ENCODE measurements at places on chromosomes 12 and 14.
A peak's percentile ranks its signal among the peaks of the same experiment; 100 is the strongest.

DNA sequence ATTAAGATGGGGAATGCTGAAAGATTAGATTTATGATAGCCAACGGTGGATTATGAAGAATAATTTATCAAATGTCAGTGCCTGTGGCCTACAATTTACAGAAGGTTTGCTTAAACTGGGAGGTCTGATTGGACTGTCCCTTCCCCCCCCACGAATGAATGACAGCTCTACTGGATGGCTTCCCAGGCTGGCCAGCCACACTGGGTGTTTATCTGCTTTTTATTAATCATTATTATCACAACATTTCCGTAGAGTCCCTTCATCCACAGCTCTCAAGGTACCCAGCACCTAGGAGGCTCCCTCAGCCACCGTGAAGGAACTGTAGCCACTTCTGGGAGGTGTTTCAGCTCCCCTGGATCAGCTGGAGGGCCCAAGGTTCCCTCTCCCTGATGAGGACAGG, 78.9 kb downstream of the ADCK1 start:
- no peak overlapping the region for H3K4me3 ChIP-seq
- DNase-seq = no peak
- H3K27ac ChIP-seq = no peak overlapping the region
- no peaks in the 10 kb centered on the region for H3K4me1 ChIP-seq
- H3K27me3 ChIP-seq = no peaks in the 10 kb centered on the region

GRCh38 chr12:75725521-75726111, 214.2 kb upstream of the KRR1 start:
- H3K4me3 ChIP-seq = no peak overlapping the region
- no peak overlapping the region for H3K27ac ChIP-seq
- peak; percentile 60 for DNase-seq
- no peaks in the 10 kb centered on the region for H3K27me3 ChIP-seq

DNA sequence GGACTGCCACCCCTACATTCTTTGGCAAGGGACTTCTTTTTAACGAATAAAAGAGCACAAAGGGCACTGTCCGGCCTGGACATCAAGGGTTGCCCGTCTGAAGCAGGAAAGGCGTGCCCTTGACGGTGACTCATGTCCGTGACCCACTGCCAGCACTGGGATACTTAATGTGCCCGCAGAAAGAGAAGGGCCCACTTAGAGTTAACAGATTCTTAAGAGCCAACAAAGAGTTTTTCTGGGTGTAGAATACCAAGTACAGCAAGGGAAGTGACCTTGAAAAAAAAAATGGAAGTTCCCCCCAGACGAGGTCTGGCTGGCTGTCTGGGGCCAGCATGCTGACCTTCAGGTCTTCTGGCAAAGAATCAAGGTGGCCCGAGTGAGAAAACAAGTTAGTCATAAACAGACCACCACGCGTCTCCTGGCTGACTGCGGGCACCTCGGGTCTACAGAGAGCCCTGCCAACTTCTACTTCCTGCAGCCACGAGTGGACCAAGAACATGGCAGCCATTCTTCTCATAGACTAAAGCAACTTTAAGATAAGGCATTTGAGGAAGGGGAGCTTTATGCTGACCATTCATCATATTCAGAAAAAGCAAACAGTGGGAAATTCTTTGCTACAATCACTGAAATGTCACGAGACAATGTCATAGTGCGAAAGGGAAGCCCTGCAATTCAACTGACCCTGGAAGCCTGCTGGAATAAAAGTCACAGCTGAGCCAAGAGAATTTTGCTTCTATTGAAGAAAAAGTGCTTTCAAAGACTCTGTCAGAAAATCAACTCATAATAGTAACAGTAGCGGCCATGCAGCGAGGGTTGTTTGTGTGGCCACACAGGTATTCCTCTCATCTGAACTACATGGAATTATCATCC, 10.5 kb upstream of the SELPLG start:
- H3K27me3 ChIP-seq = no peaks in the 10 kb centered on the region
- no peaks in the 10 kb centered on the region for H3K4me1 ChIP-seq
- no peak overlapping the region for H3K27ac ChIP-seq
- H3K4me3 ChIP-seq = no peak overlapping the region
- peaks cover 6% of the 10 kb centered on the region for H3K36me3 ChIP-seq

GRCh38 chr12:99809909-99810308, 162.4 kb downstream of the GARIN6 start:
- H3K27me3 ChIP-seq = no peaks in the 10 kb centered on the region
- peak; percentile 20 for DNase-seq
- no peaks in the 10 kb centered on the region for H3K4me1 ChIP-seq
- no peak overlapping the region for H3K27ac ChIP-seq
- no peak overlapping the region for H3K4me3 ChIP-seq

- no peak for DNase-seq
- H3K27ac ChIP-seq = no peak overlapping the region
- no peaks in the 10 kb centered on the region for H3K4me1 ChIP-seq
- no peaks in the 10 kb centered on the region for H3K27me3 ChIP-seq
Measured at GRCh38 chr14:102164241-102164641, 24.5 kb downstream of the WDR20 start.

DNA sequence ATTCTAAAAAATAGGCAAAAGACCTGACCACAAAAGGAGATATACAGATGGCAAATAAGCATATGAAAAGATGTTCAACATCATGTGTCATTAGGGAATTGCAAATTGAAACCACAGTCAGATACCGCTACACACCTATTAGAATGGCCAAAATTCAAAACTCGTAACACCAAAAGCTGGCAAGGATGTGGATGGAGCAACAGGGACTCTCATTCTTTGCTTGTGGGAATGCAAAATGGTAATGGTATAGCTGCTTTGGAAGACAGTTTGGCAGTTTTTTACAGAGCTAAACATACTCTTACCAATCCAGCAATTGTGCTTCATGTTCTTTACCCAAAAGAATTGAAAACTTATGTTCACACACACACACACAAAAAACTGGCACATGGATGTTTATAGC, 8.2 kb upstream of the HMGA2 start:
- no peak overlapping the region for H3K27ac ChIP-seq
- H3K36me3 ChIP-seq = no peaks in the 10 kb centered on the region
- no peaks in the 10 kb centered on the region for H3K27me3 ChIP-seq

GRCh38 chr14:24310265-24310645, 315 bp downstream of the LTB4R2 start:
- H3K36me3 ChIP-seq = peaks cover 3% of the 10 kb centered on the region
- no peak overlapping the region for H3K27ac ChIP-seq
- no peaks in the 10 kb centered on the region for H3K4me1 ChIP-seq
- DNase-seq = no peak

All from mesendoderm (in vitro differentiated cells).